ENCODE measurements at places on chromosomes 5 and 9.

GRCh38 chr9:109088221-109088620, 31.5 kb downstream of the TMEM245 start:
- DNase-seq: no peak

GRCh38 chr9:134413112-134413715, 87.0 kb downstream of the RXRA start:
- DNase-seq: no peak

DNA sequence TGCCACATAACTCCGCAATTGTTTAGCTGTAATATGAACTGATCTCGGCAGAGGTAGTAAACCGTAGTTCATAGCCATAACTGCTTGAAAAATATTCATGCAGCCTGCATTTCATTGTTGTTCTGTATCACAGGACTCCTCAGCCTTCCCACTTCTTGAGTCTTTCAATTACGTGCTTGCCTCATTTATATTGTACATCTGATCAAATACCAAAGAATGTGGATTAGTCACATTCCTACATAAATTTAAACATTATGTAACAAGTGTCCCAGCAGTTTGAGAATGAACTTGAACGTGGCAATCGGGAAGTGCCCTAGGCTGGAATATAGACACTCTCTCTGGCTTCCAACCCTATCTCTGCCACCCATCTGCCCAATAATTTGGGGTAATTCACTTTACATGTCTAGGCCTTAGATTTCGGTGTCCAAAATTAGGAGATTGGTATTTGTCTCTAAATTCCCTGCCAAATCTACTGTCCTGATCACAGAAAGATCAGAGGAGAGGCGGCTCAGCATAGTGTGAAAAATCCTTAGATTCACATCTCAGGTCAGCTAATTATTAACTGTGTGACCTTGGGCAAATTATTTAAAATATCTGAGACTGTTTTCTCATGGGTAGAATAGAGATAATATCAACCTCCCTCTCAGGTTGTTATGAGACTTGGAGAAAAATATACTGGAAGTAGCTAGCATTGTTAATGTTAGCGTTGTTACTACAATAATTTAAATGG, 215.1 kb upstream of the RFX3 start:
- no peak for DNase-seq

DNA sequence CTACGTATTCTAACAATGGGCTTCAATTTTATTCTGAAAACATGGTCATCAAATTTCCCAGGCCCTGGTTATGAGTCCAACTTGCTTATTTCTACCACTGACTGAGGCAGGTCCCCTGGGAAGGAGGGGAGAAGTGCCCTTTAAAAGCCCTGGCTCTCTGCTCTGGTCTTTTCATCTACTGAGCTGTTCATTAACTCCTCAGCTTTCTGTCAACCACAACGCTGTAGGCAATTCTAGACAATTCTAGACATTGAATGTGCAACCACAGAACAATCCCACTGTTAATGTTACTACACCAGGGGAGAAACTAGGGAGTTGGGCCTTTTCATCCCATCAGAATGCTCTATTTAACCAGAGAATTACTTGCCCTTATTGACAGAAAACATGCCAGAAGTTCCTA, 10.0 kb downstream of the MOCS2 start:
- no peak for DNase-seq

DNA sequence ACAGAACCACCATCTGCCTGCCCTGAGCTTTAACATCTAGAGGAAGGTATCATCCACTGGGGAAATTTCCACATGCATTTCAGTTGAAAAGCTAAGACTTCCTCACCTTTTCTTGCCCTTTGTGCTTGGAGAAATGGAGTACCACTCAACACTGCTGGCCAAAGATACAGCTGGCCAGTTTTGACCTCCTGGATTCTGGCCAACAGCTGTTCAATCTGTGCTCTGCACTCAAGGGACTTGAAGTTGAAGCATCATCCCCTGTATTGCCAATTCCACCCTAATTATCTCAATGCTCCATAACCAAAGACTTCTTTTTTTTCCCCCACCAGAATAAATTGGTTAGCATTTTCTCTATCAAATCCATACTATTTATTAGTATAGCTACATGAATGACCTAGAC, 70.4 kb upstream of the PRDM9 start:
- no peak for DNase-seq

- DNase-seq: peak; percentile 30
Observed at GRCh38 chr5:79436224-79436623, 77.7 kb downstream of the HOMER1 start.

- no peak for DNase-seq
Observed at GRCh38 chr5:34625246-34625645, 30.9 kb upstream of the RAI14 start.

DNA sequence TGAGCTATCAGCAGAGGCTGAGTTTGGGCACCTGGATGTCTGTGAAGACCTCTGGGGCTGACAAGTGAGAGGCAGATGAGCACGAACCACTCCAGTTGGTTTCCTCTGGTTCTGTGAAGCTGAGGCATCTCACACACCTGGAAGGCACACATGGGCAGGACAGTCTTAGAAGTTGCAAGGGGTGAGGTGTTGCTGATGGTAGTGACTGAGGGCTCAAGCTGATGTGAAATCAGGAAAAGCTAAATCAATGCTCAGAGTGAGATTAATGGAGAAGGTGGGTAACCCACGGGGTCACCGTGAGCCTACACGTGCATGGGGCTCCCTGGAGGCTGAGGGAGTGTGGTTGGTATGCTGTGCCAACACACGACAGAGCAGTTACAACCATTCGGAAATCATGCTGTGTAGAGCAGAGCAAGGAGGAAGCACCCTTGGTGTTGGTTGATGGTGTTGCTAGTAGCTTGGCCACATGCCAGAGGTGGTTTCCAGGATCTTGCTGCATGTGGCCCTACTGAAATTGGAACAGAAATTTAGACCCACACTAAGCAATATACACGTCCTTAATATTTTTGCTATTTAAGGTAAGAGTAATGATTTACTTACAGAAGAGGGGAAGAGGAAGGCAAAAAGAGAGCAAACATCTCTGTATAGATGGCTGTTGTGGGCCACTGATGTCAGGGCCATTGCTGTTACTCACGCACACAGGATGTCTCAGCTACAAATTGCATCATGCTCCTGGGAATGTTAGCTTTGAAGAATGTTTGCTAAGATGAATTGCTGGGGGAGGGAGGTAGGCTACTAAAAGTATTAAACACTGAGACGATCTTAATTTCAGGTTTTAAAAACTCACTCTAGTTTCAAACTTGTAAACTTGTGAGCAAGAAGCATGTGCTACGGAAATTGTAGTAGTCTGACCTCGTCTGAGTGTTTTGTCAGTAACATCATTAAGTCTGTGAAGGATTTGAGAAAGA, 170.5 kb downstream of the ARHGEF28 start:
- peak; percentile 94 for DNase-seq

DNA sequence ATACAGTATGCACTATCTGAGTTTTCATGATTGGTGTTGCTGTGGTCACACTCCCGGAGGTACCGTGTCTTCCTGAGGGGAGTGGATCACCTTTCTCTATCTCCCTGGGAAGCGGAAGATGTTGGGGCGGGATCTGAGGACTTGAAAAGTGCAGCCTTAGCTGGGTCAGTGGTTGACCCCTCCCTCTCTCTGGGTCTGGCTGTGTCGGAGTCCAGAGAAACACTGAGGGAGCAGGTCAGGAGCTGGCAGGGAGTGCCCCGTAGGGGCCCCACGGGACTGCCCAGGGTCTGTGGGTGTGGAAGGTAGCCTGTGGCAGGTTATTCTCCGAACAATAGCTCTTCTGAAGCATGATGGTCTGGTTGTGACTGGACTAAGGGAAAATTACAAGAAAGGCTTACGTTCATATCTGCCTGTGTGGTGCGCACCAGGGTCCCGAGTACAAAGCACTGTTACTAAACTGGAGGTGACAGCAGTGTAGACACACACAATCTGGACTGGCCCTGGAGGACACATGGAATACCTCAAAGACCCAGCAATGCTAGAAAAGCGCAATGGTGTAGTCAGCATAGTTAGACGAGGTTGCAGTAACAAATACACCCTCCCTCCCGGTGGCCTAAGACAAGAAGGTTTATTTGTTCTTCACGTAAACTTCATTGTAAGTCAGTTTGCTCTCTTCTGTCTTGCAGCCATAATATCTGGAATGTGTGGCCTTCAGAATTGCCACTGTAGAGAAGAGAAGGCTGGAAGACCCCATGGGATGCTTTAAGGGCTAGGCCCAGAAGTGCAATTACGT, 9.4 kb upstream of the ZFP62 start:
- no peak for DNase-seq

DNA sequence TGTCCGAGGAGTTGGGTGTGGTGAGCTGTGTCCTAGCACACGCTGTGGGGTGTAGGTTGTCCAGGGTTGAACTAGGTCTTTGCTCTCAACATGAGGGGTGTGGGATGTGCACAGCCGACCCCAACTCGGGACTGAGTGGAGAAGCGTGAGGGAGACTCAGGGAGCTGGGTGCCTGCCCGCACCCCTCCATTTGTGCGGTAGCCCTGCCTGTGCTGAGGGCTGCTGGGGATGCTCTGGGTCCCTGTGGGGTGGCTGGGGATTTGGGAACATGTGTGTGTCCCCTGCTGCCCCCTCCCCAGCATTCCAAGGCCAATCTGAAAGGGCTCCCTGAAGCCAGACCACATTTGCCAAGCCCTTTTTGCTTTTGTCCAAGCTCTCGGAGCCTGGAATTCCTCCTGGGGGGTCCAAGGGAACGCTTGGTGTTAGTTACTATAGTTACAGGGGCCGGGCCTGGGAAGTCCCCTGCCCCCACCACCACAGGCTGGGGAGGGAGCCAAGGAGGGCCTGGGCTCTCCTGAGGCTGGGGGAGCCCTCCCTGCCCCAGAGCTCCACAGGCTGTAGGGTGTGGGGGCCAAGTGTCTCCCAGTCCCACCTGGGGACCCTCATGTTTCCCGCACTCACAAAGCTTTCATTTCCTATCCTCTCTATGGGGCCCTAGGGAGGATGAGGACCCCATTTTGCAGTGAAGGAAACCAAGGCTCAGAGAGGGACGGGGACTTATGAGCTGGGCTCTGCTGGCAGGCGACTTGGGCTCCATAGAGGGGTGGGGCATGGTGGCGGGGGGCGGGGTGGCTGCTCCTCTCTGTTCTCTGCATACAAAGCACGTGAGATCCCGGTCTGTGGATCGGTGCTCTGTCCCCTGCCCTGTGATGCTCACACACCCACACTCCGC, 1.1 kb downstream of the CRB2 start:
- DNase-seq: no peak

GRCh38 chr5:74948031-74948546, 81.9 kb upstream of the FAM169A start:
- DNase-seq: no peak

GRCh38 chr9:99340281-99340680, 118.2 kb downstream of the SEC61B start:
- DNase-seq: no peak

DNA sequence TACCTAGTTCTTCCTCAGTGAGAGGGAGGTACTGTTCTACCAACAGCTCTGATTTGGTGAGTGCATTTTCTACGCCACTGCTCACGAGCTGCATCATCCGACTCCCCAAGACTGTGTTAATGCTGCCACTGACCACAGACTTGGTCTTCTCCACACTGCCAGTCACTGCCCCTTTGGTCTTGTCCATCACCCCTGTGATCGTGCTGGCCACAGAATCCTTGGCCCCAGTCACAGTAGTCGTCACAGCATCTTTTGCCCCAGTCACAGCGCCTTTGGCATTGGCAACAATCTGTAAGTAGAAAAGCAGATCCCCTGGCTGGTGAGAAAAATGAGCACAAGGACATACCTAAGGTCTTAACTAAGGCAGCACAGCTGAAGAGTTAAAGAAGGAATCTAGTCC, 6.4 kb downstream of the PLIN2 start:
- no peak for DNase-seq

DNA sequence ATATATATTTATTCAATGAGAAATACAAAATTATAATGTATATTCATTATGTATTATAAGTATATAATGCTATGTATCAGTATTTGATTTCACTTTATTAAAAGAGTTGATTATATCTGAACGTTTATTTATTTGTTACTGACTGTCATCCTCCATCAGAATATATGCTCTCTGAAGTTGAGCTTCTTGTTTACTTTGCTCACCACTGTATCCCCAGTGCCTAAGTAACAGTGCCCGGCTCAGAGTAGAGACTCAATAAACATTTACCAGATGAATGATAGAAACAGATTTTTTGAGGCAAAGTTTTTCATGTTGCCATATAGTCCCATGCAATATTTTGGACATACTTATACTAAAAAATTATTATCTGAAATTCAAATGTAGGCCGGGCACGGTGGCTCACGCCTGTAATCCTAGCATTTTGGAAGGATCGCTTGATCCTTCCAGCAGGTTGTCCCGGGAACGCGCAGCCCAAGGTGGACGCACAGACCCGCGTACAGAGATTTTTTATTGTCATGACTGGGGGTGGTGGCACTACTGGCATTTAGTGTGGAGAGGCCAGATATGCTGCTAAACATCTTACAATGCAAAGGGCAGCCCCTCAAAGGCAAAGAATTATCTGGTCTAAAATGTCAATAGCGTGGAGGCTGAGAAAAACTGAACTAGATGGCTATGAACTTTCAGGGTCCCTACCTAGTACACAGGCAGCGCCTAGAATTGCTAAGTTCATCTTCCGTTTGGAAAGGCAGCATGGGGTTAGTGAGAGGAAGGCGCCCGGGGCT, 761 bp upstream of the DNAJC25 start:
- DNase-seq: no peak

DNA sequence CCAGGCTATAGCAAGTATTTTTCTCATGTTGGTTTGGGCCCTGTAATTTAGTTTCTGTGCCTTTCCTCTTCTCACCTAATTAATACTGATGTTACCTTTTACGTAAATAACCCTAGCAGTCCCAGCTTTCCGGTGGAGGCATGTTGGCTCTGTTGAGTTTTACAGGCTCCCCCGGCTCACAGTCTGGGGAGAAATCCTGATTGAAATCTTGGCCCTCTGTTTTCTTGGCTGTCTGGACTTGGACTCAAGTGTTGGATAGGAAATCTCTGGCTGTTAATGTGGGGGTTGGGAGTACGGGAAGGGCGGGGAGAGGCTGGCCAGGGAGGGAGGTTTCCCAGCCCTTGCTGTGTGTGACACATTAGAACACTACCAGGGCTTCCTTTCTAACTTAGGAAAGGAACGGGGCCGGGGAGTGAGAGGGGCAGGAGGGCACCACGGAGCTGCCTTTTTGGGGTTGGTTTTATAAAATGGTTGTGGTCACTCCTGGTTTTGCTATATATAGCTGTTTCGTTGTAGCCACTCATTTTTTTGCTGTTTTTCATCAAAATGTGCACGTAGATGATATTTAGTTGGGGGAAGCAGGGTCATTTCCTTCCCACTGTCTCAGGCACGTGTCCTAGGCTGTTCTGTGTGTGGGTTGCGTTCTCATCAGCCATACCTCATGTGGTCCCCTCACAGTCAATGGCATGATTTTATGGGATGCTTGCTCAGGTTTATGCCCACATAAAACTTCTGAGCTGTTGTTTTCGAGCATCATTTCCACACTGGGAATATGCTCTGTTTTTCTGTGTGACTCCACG, 11.0 kb downstream of the TRIO start:
- DNase-seq: no peak

DNA sequence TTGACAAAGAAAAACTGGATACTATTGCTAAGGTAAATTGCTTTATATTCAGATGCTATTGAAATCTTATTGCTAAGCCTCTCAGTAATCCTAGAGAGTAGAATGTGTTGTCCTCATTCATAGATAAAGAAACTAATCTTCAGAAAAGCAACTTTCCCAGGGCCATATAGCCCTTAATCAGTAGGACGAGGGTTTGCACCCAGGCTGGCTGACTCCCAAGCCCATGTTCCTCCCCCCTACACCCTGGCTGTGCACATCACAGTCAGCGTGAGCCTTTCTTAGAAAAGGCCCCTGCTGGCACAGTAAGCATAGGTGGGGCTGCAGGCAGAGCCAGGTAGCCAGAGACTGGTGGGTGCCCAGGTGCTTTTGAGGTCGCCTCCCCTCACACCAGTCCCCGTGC, 15.8 kb upstream of the GLIPR2 start:
- DNase-seq: no peak
